ENCODE measurements at places on chromosomes 6 and 20. TPM values are rescaled to one million over a fixed set of nuclear protein-coding genes. Genes with fewer than 3 reads are reported as not detected.

ZFP57 gene
- 1.0 TPM for total RNA-seq

DNA sequence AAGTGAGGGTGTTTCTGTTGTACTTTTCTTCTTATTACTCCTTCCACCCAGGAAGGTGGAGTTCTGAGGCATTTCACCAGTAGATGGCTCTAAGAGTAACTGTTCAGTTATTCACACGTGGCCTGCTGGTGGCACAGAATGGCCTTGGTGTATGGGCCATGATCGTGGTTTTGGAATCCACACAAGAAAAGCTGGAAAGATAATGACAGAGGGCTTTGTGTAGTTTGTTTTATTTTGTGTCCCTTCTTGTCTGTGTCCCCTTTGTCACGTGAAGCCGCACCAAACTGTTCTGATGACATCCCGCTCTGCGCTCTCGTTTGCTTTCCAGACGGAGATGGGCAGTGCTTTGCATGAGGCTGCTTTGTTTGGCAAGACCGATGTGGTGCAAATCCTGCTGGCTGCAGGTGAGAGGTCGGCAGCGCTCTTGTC, 93.4 kb downstream of the ANKS1A start:
- no peak for DNase-seq

GRCh38 chr6:69907981-69908498, 41.7 kb downstream of the COL19A1 start:
- no peak for DNase-seq

PI16 gene
- 20.5 TPM for total RNA-seq

GRCh38 chr6:12363651-12364381, 73.7 kb downstream of the EDN1 start:
- no peak for DNase-seq

MOG gene
- total RNA-seq: not detected

CRISP3 gene
- total RNA-seq: 0.80 TPM

GRCh38 chr20:46226602-46227001, 81.7 kb downstream of the CDH22 start:
- DNase-seq: no peak

PTCHD4 gene
- total RNA-seq: 28.5 TPM

GRCh38 chr6:9039258-9039657, 603.9 kb upstream of the SLC35B3 start:
- no peak for DNase-seq

- no peak for DNase-seq
Measured at GRCh38 chr6:72616406-72617015, 5.4 kb upstream of the KCNQ5 start.

- no peak for DNase-seq
Measured at GRCh38 chr6:45697605-45698004, 318.1 kb downstream of the CLIC5 start.

TREML2 gene
- total RNA-seq: 0.10 TPM

PDCD2 gene
- 69.4 TPM for total RNA-seq

RANBP9 gene
- 64.7 TPM for total RNA-seq

DNA sequence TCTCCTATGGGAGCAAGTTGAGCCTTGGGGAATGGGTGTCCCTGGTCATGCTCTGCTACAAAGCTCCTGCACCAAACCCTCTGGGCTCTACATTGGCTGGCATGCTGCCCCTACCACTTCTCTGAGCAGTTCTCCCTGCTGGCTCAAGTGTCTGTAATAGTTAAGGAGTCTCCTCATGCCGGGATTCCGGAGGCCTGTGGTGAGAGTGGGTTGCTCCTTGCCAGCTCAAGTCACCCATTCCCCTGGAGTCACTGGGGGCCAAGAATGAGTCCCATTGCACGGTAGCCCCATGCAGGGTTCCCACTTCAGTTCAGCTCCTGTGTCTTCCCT, 173.9 kb downstream of the PRDM13 start:
- no peak for DNase-seq

- DNase-seq: no peak
Measured at GRCh38 chr6:95489185-95489863, 88.0 kb upstream of the MANEA start.

MANEA gene
- 7.5 TPM for total RNA-seq

- no peak for DNase-seq
Measured at GRCh38 chr6:106103728-106104109, 17.6 kb downstream of the PRDM1 start.

DNA sequence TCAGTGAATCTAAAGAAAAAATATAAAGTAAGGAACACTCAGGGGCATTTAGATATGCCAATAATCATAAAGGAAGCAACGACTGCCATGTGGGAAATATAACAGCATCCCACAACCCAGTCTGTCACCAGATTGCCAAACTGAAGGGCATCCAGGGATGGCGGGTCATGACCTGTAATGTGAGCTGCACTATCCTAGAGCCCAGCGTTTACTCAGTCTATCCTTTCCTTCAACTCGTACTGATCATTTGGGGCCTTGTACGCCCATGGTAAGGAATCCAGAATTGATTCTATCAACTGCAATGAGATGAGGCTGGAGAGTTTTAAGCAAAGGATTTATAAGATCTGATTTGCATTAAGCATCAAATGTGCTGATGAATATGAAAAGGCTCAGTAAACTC, 5.3 kb downstream of the TRPC4AP start:
- DNase-seq: no peak

DNA sequence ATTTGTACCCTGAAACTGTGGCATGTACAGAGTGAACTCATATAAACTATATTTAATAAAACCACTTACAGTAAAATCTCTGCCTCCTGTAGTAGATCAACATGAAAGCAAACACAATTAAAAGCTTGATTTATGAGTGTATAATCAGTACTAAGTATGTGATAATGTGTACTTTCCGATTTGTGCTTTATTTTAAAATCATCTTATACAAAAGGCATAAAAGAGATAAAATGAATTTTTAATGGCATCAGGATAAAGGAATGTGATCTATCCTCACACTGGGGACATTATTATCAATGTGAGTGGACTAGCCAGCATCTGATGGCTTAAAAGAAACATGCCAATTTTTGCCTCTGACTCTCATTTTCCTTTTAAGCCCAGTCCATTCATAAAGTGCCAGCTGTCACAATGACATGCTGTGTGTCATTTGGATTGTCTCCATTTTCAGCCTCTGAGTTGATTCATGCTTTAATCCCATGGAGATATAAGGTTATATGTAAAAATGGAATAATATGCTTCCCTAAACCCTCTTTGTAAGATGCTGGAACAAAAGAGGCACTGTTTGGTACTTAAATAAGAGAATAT, 831.6 kb upstream of the EYS start:
- no peak for DNase-seq

BCAS4 gene
- total RNA-seq: 7.6 TPM

- DNase-seq: no peak
Measured at GRCh38 chr6:130699742-130700141, 127.5 kb upstream of the SMLR1 start.

DNA sequence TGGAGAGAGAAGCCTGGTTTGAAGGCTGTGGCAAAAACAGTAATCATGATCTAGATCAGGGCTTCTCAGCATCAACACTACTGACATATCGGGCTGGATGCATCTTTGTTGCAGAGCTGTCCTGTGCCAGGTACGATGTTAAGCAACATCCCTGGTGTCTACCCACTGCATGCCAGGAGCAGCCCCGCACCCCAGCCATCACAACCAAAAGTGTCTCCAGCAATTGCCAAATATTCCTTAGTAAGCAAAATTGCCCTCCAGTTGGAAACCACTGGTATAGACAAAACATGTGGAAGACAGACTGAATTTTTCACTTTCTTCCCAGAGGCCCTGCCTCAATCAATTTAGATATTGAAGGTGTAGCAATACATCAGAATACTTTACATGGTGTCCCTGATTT, 147.6 kb upstream of the NRN1 start:
- no peak for DNase-seq

DNA sequence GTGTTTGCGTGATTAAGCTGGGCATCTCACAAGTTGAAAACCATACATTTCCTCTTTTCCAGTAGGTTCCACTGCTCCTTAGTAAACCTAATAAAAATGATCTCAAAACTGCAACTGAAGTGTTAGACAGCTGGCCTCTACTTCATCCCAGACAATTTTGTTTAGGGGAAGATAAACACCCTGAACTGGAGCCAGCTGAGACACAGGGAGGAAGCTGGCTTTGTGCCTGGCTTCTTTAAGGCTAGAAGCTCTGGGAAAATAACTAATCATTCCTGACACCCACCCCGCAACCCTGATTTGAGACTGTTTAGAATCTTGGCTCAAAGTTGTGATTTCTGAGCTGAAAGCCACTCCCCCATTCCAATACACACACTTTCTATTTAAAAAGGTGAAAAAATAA, 11.6 kb downstream of the PTPRT start:
- DNase-seq: no peak

GRCh38 chr6:127391094-127391953, 47.9 kb upstream of the ECHDC1 start:
- DNase-seq: no peak

DNA sequence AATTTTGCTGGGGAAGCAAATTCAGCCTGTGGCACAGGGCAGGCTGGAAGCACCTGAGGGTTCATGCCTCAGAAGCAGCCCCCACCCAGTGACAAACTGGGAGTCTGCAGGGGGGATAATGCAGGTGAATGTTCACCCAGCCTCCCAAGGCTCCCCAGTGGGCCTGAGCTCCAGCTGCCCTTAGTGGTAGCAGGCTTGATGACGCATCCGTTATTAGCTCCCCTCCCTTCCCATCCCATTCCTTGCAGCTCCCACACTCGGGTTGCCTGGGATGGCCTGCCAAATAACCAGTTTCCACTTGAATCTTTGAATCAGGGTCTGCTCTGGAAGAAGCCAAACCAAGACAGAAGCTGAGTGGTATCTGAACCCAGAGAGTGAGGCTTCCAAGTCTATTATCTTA, 15.8 kb downstream of the KCNK15 start:
- no peak for DNase-seq

SH3BGRL2 gene
- total RNA-seq: 7.0 TPM

SIGLEC1 gene
- not detected for total RNA-seq

DNA sequence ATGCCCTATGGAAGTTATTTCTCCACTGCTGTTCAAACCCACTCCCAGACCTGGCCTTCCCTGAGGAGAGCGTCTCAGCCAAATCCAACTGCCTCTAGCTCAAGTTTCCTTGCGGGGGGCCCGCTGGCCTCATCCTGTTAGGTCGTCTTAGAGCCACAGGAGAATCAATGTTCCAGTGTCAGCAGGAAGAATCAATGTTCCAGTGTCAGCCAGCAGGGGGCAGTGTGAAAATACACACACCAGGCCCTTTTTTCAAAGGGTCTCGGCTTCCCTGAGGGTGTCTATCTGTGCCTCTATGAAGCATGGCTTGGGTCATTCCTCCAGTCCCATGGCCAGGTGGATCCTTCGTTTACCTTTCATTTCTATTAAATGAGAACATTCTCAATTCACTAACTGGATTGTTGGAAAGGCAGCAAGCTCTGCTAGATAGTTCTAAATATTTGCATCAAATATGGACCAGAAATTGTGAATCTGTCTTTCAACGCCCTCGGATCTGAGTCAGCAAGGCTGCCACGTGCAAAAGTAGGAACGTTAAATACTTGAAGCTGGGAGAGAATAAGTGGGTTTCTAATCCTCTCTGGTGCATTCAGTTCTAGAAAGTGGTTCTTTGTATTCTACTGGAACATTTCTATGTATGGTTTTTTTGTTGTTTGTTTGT, 19.2 kb downstream of the PRND start:
- peak; percentile 62 for DNase-seq

SIRPD gene
- not detected for total RNA-seq

GRCh38 chr20:60381643-60382400, 423.6 kb downstream of the CDH26 start:
- no peak for DNase-seq

DNA sequence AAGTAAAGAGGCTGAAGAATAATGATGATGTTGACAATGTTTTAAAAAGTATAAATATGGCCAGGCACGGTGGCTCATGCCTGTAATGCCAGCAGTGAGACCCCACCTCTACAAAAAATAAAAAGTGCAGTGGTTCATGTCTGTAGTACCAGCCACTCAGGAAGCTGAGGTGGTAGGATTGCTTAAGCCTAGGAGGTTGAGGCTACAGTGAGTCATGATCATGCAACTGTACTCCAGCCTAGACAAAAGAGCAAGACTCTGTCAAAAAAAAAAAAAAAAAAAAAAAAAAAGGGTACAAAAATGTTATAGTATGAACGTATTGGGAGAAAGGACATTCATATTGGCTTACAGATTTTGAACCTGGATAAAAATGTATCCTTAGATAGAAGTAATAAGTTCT, 543.1 kb upstream of the IRAK1BP1 start:
- DNase-seq: no peak

GRCh38 chr6:133768656-133769295, 120.1 kb upstream of the TCF21 start:
- no peak for DNase-seq

DNA sequence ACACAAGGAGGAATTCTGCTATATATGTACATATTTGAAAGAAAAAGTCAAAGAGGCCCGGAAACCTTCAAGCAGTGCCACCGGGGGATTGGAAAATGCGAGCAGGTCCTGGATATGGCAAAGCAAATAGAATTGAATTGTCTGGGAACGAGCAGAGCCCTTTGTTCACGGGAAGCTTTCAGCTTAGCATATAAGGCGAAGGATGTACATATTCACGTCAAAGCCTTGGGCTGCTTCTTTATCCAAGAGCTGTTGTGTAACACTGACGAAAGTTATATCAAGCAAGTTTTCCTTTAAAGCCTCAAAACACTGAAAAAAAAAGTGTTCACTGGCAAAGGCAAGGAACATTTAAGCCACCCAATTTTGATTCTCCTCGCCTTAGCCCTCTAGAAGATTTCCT, 171.0 kb downstream of the GPX5 start:
- no peak for DNase-seq

SLC2A4RG gene
- total RNA-seq: 69.6 TPM

METTL24 gene
- 6.5 TPM for total RNA-seq

DNA sequence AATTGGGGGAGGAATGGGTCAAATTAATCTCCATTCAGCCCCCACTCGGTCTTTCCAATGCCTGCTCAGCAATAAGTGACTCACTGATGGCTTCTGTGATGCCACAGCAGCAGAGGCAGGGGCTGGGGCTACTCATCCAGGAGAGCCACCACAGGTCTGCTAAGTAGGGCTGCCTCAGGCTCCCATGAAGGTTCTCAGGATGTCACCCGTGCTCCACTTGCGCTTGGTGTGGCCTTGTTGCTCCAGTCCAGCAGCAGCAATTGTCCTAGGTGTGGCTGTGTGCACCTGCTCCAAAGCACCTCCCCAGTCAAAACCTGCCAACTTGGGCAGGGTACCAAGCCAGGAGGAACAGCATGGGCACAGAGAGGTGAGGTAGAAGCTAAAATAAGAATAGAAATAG, 627 bp upstream of the LY6G6C start:
- DNase-seq: no peak

DNA sequence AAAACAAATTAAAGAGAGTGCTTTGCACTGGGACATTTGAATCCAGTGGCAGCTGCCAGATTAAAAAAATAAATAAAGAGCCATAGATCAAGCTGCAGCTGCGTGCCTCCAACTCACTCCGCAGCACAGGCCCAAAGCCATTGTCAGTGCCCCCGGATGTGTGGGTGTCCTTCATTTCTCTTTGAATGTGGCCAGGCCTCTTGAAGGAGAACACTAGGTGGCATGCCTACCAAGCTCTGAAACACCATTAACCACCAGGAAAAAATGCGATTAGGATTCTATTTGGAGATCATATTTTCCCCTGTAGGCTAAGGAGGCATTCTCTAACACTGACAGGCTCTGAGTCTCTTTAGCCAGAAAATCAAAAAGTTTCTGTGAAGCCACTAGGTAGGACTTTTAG, 549.8 kb downstream of the PRKN start:
- no peak for DNase-seq

SF3B5 gene
- 113 TPM for total RNA-seq

- DNase-seq: no peak
Measured at GRCh38 chr6:90493332-90493731, 93.5 kb downstream of the MAP3K7 start.

REM1 gene
- total RNA-seq: not detected

TMEM200A gene
- total RNA-seq: 3.5 TPM

ZBTB12 gene
- 9.0 TPM for total RNA-seq

Data from endothelial cell (in vitro differentiated cells).